ENCODE measurements at places on chromosomes 13 and 19. TPM values are rescaled to one million over a fixed set of nuclear protein-coding genes. Genes with fewer than 3 reads are reported as not detected.

GRCh38 chr13:76438050-76438449 is 448.2 kb downstream of the KCTD12 start:
- DNase-seq = no peak

DNA sequence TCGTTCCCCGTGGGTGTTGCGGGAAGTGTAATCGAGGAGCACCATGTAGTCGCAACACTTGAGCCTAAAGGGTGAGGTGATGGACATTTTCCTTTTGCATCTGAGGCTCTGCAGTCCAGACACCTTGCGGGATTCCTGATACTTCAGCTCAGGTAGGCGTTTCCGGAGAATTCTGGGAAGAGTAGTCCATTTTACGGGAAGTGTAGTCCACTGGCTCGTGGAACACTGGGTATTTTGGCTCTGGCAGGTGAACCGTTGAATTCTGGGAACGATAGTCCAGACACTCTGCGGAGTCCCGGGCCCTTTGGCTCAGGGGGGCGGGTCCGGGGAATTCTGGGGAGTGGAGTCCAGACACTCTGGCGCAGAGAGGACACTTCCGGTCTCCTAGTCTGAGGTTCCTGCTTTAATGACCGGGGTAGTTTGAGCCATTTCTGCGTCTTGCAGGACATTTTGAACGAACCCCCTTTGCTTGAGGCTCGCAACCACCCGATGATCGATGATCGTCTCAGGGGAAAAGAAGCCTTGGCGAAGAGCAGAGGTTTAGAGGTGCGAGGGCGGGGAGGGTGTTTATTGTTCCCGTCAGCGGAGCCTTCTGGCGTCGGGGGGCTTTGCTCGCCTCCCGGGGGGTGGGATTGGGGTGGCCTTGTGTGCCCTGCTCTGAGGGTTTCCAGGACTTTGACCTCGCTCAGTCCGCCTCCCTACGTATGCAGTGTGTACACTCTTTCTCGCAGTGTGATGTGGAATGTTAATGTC is at the start of gene ZNF223:
Gene ZNF223, plus strand, starts transcription at position 387 of the 753 bp plus-strand sequence. CDS start 3,141 bp downstream, outside the sequence.
- DNase-seq = peak; percentile 92

DNA sequence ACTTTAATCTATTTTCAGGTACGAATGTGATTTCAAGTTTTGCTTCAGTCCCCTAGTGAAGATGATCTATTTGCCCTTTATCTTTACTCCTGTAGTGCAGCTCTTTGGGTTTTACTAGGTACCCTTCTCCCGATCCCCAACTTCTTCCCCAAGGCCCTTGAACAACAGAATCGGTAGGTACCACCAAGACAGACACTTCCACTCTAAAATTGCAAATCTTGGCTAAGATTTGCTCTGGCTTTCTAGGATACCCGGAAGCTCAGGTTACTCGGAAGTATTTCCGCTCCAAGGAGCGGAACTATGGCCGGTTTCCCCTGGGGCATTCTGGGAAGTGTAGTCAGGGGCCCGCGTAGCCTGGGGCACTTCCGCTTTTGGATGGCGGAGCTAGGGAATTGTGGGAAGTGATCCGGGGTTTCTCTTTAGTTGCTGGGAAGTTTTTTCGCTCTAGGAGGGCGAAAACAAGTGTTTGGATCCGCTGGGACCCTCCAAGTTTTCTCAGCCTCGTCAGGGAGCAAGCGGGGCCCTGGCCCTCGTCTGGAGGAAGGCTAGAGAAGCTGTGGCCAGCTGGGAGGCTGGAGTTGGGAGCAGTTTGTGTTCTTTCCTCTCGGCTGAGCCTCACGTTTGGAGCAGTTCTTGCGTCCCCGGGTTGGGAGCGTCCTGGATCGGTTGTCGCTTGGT is 5.1 kb upstream of the ZNF227 start:
- peak; percentile 95 for DNase-seq

CACNA1A gene
- total RNA-seq = 42.8 TPM

ZNF701 gene
- 12.6 TPM for total RNA-seq

All from fibroblast of the aortic adventitia (primary cell).